Type B pancreatic cell (in vitro differentiated cells): ENCODE measurements at places on chromosomes 12 and 14.

- H3K36me3 ChIP-seq: no peaks in the 10 kb centered on the region
- peak overlapping the region; percentile 79 for H3K4me3 ChIP-seq
- no peaks in the 10 kb centered on the region for H3K4me1 ChIP-seq
- H3K27me3 ChIP-seq: peaks cover 83% of the 10 kb centered on the region
- no peak overlapping the region for H3K27ac ChIP-seq
Measured at GRCh38 chr14:35532783-35533356, 1.1 kb upstream of the INSM2 start.

DNA sequence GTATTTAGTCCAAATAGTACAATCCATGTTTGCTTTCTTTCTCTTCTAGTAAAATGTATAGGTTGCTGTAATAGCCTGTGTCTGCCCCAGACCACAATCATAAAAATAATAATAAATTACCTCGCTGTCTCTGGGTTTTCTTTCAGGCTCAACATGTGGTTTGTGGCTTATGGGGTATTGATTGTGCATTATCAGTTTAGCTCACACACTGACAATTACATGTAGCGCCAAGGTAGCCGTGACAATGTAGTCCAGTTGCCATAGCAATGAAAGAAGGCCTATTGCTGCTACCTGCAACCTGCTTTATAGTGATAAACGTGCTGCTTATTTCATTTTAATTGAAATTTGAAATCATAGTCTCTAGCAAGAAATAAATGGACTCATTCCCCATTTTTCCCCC lies 1009.8 kb downstream of the NRXN3 start:
- H3K4me1 ChIP-seq: no peaks in the 10 kb centered on the region
- H3K27ac ChIP-seq: no peak overlapping the region
- DNase-seq: no peak
- no peaks in the 10 kb centered on the region for H3K27me3 ChIP-seq

GRCh38 chr12:120836114-120836684 lies 68.0 kb downstream of the SPPL3 start:
- peaks cover 32% of the 10 kb centered on the region for H3K4me1 ChIP-seq
- DNase-seq: no peak
- H3K4me3 ChIP-seq: no peak overlapping the region
- no peak overlapping the region for H3K27ac ChIP-seq
- H3K36me3 ChIP-seq: peaks cover 4% of the 10 kb centered on the region

DNA sequence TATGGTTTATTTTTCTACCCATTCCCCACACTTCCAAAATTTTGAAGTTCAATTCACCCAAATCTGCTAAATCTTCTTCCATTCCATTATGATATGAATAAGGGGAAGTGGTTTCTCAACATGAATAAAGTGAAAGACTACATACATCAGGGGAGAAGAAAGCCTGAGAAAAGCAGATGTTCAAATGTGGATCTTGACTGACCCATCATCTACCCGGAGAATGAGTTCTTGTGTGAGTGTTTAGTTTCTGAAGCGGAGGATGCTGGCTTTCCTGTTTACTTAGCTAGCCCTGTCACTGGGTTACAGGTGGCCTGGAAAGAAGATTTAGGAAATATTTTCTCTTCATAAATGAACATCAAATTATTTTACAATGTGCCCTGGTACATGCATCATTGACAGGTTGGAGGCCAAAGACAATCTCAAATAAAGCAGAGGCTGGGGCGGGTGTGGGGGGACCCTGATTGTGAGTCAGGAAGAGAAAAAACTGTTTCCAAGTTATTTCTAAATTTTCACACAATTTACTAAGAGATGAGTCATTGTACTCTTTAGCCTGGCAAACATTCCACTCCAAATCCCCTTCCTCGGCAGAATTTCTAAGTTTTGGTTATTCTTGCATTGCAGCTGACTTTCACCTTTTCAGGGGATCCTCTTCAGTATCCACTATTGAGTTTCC lies 135.6 kb downstream of the SLC25A21 start:
- H3K4me3 ChIP-seq: no peak overlapping the region
- peaks cover 8% of the 10 kb centered on the region for H3K27me3 ChIP-seq
- no peak for DNase-seq
- no peak overlapping the region for H3K27ac ChIP-seq
- H3K4me1 ChIP-seq: peaks cover 12% of the 10 kb centered on the region

- H3K27ac ChIP-seq: no peak overlapping the region
- H3K27me3 ChIP-seq: peaks cover 8% of the 10 kb centered on the region
- H3K36me3 ChIP-seq: no peaks in the 10 kb centered on the region
Measured at GRCh38 chr12:94261786-94262185, 113.4 kb downstream of the PLXNC1 start.

- H3K27me3 ChIP-seq: peaks cover 29% of the 10 kb centered on the region
- no peaks in the 10 kb centered on the region for H3K4me1 ChIP-seq
- H3K36me3 ChIP-seq: no peaks in the 10 kb centered on the region
- H3K27ac ChIP-seq: no peak overlapping the region
Measured at GRCh38 chr12:108265505-108265904, 73.6 kb downstream of the CMKLR1 start.

DNA sequence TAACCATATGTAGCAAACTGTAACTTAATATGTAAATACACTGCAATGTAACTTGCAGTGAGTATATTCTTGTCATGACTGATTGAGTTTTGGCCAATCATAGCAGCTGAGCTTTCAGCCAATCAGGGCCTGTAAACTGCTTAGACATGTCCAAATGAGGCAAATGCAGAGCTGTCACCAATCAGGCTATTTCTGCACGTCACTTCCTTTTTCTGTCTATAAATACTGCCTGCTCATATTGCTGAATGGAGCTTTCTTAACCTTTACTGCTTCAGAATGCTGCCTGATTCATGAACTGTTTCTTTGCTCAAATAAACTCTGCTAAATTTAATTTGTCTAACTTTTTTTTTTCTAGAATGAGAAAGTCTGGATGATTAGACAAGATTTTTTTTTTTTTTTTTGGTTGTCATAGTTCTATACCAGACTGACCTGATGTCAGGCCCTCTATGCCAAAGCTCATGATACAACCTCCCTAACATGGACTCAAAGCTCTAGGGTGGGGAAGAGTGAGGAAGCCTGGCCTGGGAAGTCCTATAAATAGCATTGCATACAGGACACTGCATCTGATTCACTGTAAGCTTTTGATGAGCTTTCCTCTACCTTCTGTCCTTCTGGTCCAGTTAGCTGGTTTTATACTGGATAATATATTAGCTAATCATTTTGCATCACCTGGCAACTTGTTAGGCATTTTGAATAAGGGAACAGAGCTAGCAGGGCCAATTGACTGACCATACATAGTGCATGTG lies 12.0 kb downstream of the MGP start:
- no peak for DNase-seq
- peaks cover 3% of the 10 kb centered on the region for H3K27me3 ChIP-seq
- no peaks in the 10 kb centered on the region for H3K4me1 ChIP-seq
- no peak overlapping the region for H3K4me3 ChIP-seq
- no peaks in the 10 kb centered on the region for H3K36me3 ChIP-seq

- H3K27ac ChIP-seq: no peak overlapping the region
- no peaks in the 10 kb centered on the region for H3K27me3 ChIP-seq
- H3K36me3 ChIP-seq: peaks cover 10% of the 10 kb centered on the region
- DNase-seq: no peak
- no peaks in the 10 kb centered on the region for H3K4me1 ChIP-seq
Measured at GRCh38 chr12:20624718-20625117, 70.4 kb upstream of the SLCO1C1 start.
